ENCODE measurements at places on chromosomes 16 and 17. TPM values are rescaled to one million over a fixed set of nuclear protein-coding genes. Genes with fewer than 3 reads are reported as not detected.
A peak's percentile ranks its signal among the peaks of the same experiment; 100 is the strongest.

GRCh38 chr17:77279448-77280303 is 138.9 kb downstream of the SEC14L1 start:
- DNase-seq: peak; percentile 23

The ITGA2B gene
- under 0.01 TPM for total RNA-seq

- DNase-seq: peak; percentile 92
Measured at GRCh38 chr17:5509482-5509881, 23.1 kb downstream of the MIS12 start.

The NPIPA1 gene
- total RNA-seq: 8.1 TPM

GRCh38 chr16:86595983-86596605 is 17.7 kb downstream of the FOXL1 start:
- peak; percentile 41 for DNase-seq

- DNase-seq: peak; percentile 49
Measured at GRCh38 chr17:66625311-66625767, 209.6 kb upstream of the CACNG5 start.

DNA sequence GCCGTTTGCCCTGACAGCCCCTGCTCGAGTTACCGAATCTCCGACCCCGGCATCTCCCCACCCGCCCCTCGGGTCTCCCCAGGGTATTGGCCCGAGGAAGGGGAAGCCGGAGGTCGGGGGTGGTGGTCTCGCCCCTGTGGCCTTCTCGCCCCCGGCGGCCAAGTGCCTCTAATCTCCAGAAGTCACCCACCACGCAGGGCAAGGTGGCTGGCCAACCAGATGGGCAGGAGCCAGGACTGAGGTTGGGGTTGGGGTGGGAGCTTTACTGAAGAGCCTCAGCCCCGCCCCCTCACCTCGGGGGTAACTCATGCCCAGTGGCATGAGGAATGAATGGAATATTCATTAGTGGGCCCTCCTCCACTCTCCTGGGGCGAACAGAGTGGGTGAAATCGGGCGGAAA is 637 bp downstream of the DHRS11 start:
- DNase-seq: no peak

The CSH2 gene
- not detected for total RNA-seq

- peak; percentile 82 for DNase-seq
Measured at GRCh38 chr16:66947302-66948065, 12.2 kb downstream of the CES2 start.

DNA sequence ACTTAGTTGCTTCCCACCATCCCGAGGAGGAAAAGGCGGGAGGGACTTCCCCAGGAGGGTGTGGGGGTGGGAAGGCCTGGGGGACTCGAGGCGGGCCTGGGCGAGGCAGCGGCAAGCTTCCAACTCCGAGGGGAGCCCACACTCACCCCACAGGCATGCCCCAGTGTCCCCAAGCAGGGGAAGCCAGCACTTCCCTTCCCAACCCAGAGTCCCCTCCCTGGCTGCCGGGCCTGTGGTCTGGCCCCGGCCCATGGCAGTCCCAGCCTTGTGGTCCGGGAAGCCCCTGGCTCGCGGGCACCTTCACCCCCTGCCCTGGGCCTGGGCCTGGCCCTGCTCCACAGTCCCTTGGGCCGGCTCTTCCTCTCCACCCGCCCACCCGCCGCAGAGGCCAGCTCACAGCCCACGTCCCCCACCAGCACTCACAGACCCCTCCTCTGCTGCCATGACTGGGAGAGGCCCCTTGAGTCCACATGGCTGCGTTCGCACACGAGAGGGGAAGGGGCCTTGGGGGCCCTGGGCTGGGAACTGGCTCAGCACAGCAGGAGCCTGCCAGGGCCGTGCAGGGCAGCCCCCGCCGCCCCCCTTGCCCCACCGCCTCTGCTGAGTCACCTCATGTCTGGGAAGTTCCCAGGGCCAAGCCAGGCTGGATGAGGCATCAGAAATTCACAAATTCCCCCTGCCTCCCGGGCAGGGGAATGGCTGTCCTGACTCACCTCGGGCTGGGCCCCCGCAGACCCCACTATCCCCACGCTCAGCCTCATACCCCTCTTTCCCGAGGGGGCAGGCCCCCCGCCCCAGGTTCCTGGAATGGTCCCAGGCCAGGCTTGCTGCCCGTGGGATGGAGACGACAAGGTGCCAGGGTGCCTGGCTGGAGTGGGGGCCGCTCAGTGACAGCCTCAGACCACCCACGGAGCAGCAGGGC is 27.8 kb downstream of the BAHCC1 start:
- DNase-seq: peak; percentile 96

DNA sequence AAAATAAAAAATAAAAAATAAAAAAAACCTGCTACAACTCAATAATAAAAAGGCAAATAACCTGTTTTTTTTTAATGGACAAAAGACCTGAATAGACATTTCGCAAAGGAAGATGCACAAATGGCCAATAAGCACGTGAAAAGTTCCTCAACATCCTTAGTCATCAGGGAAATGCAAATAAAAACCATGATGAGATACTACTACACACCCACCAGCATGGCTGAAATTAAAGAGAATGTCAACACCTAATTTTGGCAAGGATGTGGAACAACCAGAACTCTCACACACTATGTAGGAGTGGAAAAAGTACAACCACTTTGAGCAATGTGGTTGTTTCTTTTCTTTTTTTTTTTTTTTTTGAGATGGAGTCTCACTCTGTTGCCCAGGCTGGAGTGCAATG is 24.6 kb downstream of the COG7 start:
- no peak for DNase-seq

DNA sequence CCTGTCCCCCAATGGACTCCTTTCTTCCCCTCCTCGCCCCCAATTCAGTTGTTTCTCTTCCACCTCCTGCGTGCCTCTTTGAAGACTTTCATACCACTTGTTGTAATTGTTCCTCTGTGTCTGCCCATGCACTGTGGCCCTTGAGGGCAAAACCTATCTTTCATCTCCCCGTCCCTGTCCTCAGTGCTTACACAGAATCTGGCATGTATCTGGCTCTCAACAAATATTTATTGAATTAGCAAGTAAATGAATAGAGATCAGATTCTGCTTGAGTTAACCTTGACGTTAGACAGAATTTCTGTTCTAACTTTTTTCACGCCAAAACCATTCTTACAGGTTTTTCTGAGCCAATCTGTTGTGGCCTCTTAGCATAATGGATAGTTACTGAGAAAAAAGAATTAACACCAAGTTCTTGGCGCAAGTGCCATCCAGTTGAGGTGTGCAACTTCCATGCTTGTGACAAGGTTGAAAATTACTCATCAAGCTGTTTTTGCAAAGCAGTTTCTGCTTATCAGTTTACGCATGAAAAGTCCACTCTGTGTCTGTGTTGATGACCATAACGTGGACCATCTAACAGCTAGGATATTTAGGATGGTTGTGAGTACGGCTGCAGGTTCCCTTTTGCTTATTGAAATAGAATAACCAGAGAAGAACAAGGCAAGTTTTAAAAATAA is 215.1 kb downstream of the PRKCA start:
- DNase-seq: no peak

DNA sequence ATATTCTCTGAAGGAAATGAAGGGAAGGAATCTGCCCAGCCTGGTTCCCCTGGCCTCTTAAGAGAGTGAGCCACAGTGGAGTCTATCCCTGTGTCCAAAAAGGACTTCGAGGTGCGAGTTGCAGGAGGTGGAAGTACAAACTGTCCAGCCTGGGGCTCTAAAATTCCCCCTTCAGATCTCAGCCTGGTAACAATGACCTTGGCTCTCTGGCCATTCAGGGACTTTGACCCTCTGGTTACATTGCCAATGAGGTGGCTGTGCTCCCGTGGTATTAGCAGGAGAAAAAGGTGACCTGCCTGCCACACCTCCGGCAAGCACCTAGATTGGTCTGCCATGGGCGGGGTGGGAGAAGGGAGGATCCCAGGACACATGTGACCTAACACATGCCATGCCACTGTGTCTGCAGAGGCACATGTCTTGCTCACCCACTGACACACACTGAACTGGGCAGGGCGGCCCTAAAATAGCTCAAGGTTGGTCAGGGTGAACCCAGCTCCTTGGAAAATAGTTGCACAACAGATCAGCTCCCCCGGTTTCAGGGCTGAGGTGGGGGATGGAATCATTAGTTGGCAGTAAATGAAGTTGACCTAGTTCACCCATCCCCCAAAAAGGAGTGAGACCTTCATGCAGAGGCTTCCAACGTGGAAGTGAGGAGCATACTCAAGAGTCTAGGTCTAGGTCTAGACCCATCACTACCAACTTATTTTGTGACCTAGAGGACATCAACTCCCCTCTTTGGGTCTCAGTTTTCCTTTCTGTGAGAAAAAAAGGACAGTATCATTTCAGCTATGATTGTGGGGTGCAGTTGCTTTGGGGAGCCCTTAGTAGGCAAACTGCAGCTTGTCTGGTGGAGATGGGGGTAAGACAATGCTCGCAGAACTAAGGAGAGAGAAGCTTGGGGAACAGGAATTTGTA is 2.2 kb downstream of the NR1D1 start:
- DNase-seq: no peak

GRCh38 chr17:80894439-80894721 is 97.3 kb upstream of the CHMP6 start:
- DNase-seq: no peak

All from IMR-90 (cell line).